ENCODE measurements at places on chromosomes 7 and 10.

- DNase-seq, result no peak
Observed at GRCh38 chr7:144826208-144826607, 9.6 kb downstream of the TPK1 start.

GRCh38 chr10:122673731-122674130, 25.9 kb downstream of the C10orf120 start:
- DNase-seq, result no peak

- peak; percentile 80 for DNase-seq
Observed at GRCh38 chr10:102413053-102413705, 5.4 kb downstream of the PSD start.

GRCh38 chr10:82390866-82391658, 516.1 kb downstream of the NRG3 start:
- no peak for DNase-seq

DNA sequence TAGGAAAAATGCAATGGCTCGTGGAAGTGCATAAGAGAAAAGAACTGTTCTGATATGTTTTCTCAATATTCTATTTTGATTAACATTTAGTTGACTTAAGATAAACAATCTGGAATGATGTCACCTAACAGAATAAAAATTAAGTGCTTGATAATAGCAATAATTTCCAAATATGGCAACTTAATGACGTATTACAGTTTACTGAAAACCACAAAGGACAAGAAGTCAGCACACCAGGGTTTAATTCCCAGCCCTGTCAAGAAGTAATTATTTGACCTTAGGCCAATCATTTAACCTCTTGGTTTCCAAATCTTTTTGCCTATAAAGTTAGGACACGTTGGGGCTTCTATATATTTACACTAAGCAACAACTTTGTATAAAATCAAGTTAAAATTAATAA, 95.7 kb downstream of the CABCOCO1 start:
- no peak for DNase-seq

DNA sequence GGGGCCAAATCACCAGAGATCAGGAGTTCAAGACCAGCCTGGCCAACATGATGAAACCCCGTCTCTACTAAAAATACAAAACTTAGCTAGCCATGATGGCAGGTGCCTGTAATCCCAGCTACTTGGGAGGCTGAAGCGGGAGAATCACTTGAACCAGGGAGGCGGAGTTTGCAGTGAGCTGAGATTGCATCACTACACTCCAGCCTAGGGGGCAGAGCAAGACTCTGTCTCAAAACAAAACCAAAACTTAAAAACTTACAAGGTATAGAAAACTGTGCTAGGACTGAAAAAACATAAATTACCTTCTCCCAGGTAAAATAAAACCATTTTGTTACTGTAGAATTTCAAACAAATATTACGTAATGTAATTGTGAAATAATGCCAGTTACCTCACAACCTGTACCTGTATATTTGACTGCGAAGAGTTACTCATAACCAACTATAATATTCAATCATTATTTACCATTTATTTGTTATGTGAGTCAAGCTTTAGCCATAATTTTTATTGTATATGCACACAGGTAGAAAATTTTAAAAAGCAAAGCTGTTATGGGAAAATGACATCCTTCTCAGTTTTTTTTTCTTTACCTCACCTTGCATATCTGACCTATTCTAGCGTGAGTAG, 180.9 kb downstream of the SEMA3A start:
- no peak for DNase-seq

- no peak for DNase-seq
Observed at GRCh38 chr10:2038036-2038435, 300.7 kb upstream of the ADARB2 start.

DNA sequence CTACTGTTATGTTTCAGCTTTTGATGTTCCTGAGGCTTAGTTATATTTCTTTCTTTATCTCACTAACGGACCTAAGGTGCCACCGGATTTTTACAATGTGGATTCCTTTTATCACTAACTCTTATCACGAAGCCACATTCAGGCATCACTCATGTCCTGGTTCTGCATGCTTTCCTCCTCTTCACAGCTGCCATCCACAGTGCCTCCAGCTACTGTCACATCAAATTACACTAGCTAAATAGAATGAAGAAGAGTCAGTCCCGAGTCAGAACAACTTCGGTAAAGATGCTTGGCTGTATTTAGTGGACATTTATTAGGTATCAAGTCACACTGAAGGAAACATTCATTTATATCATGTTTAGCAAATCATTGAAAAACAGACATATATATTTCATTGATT, 153.2 kb downstream of the NEBL start:
- DNase-seq, result no peak

GRCh38 chr7:21142081-21142480, 285.8 kb upstream of the SP4 start:
- peak; percentile 76 for DNase-seq

- no peak for DNase-seq
Observed at GRCh38 chr7:40583667-40584444, 449.1 kb downstream of the SUGCT start.

GRCh38 chr7:25913598-25914224, 238.3 kb upstream of the NFE2L3 start:
- no peak for DNase-seq

DNA sequence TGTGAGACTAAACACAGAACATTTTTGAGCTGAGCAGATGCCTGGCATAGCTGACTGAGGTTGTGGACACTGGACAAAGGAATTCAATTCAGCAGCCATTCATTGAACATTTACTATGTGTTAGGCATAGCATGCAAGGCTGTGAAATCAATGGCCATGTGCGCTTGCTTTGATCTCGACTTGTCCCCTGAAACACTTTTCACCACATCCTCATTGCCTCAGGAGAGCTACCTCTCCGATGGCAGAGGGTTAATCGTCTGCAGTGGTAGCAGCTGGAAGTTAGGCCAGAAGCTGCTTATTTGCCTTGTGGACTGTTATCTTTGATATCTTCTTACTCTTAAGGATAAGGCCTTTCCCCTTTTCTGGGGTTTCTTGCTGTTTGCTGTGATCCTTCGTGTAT, 297.8 kb downstream of the AUTS2 start:
- no peak for DNase-seq

DNA sequence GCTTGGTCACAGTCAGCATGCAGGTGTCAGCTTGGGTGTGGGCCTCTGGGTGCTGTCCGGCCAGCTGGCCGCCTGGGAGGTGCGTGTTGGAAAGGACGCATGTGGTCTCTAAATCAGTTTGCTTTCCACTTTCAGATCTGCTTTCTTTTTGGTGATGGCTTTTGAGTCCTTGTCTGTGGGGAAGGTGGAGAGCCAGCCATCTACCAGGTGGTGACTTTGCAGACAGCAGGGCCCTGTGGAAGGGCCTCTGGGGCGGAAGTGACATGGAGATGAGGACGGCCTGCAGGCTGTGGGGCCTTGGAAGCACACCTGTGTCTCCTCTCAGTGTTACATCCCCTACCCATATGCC, 59.4 kb downstream of the WDR37 start:
- no peak for DNase-seq

GRCh38 chr7:5692112-5692844, 89.2 kb downstream of the RNF216 start:
- peak; percentile 92 for DNase-seq

DNA sequence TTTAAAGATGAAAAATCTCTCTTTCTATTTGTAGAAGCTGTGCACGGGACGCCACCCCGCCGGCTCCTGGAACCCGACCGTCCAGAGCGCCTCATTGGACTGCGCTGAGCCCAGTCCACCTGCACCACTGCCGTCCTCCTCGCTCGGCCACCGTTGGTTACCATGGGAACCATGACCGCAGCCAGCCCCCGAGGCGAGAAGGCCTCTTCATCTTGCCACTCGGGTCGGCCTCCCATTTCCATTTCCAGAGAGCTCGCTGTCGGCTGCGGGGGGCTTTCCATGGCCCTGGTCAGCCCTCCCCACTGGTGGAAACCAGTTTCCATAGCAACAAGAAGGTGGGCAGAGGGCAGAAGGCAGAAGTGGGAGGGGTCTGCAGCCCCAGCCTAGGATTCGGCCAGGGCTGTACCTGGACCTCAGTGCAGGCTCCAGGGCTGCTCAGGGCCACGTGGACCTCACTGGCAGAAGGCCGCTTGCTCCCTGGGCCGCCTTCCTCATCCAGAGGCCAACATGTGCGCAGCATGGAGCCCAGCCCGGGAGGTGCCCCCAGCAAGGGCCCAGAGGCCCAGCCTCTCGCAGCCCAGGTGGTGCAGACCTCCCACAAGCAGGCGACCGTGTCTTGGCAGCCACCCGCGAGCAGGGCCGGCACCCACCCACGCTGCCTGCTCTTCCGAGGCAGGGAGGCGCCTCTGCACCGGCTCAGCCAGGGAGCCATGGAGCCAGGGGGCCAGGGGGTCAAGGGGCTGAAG, 283.5 kb upstream of the PPP2R2D start:
- DNase-seq, result no peak

DNA sequence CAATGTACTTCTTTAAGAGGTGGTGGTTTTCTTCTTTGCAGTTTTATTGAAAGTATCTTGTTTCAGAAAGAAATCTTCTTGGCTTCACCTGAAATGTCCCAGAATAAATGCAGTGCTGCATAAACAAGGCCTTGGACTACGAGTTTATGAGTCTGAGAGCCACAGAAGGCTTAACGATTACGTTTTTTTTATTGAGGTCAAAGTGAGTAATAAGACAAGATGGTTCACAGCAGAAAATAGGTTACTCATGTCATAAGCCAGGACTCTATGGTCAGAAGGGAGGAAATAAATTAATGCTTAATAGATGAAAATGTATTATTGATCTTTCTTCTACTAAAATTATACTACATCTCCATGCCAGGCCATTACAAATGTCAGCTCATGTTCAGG, 13.7 kb upstream of the NPTX2 start:
- DNase-seq, result no peak

GRCh38 chr10:21413268-21413667, 112.2 kb downstream of the SKIDA1 start:
- no peak for DNase-seq

DNA sequence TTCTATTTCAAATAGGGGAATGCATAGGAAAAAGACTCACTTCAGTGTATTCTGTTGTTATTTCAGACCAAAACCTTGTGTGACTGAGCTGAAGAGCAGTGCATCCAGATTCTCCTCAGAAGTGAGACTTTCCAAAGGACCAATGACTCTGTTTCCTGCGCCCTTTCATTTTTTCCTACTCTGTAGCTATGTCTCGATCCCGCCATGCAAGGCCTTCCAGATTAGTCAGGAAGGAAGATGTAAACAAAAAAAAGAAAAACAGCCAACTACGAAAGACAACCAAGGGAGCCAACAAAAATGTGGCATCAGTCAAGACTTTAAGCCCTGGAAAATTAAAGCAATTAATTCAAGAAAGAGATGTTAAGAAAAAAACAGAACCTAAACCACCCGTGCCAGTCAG, 12.0 kb downstream of the TET1 start:
- no peak for DNase-seq

DNA sequence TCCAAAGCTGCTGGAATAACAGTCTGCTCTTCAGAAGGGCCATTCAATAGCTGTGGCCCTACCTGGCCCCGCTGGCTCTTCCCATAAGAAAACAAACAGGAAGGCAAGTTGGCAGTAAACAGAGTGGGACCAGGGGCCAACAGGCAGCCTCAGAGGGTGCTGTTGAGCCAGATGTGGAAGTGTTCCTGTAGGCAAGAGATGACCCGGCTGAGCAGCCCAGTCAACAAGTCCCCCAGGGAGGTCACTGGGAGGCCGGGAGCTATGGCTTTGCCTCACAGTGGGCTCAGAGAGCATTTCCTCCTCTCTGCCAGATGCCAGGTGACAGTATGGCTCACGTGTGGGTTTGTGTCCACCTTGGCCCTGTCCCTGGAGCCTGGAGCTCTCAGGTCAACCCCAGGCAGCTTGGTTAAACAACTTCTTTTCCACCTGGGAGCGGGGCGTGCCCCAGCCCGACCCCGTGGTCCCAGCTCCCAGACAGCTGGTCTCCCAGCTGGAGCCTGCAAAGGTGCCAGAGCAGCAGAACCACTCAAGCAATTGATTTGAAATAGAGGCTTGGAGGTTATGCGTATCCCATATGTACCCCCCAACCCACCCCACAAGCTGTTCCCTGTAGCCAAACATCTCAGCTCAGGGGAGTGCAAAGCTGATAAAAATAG, 33.8 kb upstream of the LOXL4 start:
- no peak for DNase-seq

DNA sequence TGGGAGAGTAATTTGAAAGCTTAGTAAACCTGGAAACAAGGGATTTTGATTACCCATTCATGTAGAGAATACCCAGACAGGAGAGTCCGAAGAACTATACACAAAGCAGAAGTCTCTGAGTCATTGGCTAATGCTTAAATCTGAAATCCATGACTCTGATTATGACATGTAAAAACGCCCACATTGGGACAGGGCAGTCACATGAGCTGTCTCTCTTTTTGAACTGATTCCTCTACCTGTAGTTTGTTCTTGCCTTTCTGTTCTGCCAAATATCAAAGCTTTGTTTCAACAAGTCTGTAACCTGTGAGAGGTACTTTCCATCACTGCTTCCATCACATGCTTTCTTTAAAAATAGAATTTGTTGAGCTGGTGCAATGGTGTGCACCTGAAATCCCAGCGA, 4.3 kb upstream of the GPNMB start:
- peak; percentile 26 for DNase-seq

- DNase-seq, result peak; percentile 90
Observed at GRCh38 chr7:151631953-151632749, 112.5 kb upstream of the RHEB start.

DNA sequence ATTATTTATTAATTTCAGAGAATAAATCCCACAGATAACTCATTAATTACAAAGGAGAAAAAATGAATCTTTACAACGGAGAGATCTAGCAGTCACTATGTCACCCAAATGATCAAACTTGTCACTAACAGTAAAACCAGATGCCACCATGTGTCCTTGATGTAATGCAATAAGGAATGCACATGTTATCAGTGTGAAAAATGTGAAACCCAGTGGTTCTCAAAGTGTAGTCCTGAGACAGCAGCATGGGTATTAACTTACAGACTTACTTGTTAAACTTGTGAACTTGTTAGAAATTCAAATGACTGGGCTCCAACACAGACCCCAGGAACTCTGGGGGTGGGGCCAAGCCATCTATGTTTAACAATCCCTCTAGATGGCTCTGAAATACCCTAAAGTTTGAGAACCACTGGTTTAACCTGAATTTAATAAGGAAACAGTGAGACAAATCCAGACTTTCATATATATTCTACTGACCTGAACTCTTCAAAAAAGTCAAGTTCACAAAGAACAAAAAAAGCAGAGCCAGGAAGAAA, 77.4 kb downstream of the RNLS start:
- no peak for DNase-seq

GRCh38 chr7:111987115-111987826, 218.9 kb downstream of the DOCK4 start:
- no peak for DNase-seq

GRCh38 chr10:89086801-89087521, 96.4 kb downstream of the FAS start:
- peak; percentile 17 for DNase-seq

- no peak for DNase-seq
Observed at GRCh38 chr10:38094927-38095574, 914 bp downstream of the ZNF37A start.

- no peak for DNase-seq
Observed at GRCh38 chr7:7529328-7529727, 6.3 kb downstream of the COL28A1 start.

GRCh38 chr7:158422196-158422886, 165.3 kb downstream of the PTPRN2 start:
- DNase-seq, result no peak

Data from kidney tubule cell (primary cell).